ENCODE measurements at places on chromosomes 11 and 22.
A peak's percentile ranks its signal among the peaks of the same experiment; 100 is the strongest.

- DNase-seq, result no peak
Measured at GRCh38 chr22:37174964-37175363, 13.1 kb downstream of the C1QTNF6 start.

- no peak for DNase-seq
Measured at GRCh38 chr11:35323076-35323868, 96.1 kb downstream of the SLC1A2 start.

DNA sequence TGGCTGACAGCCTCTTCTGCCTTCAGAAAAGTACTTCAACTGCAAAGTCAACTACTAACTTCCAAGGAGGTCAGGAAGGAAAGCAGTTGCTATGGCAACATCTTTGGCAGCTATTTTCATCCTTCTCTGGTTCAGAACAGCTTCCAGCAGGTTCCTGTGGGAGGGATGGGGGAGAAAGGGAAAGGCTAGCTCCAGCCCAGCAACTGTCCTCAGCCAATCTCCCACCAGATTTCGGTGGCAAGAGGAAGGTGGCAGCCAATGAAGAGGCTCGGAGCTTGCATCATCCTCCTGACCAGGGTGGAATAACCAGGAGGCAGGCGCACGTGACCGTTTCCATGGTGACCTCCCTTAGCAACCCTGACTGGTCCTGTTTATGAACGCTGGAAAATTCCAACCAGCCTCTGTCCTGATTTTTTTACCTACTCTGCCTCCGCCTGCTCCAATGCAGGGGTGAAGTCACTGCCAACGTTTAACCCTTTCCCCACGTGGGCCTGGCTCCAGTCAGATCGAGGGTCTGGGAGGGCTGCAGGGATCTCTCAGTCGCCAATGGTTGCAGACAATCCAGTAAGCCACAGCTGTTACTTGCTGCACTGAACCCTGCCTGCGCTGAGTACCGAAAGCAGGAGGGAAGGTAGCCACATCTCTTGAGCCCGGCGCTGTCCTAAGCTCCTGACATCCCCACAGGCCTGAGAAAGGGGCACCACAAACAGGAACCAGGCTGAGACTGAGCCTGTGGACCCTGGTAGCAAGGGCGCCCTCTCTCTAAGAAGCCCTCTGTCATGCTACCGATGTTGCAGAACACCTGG lies 11.2 kb upstream of the MALAT1 start:
- DNase-seq, result peak; percentile 95

DNA sequence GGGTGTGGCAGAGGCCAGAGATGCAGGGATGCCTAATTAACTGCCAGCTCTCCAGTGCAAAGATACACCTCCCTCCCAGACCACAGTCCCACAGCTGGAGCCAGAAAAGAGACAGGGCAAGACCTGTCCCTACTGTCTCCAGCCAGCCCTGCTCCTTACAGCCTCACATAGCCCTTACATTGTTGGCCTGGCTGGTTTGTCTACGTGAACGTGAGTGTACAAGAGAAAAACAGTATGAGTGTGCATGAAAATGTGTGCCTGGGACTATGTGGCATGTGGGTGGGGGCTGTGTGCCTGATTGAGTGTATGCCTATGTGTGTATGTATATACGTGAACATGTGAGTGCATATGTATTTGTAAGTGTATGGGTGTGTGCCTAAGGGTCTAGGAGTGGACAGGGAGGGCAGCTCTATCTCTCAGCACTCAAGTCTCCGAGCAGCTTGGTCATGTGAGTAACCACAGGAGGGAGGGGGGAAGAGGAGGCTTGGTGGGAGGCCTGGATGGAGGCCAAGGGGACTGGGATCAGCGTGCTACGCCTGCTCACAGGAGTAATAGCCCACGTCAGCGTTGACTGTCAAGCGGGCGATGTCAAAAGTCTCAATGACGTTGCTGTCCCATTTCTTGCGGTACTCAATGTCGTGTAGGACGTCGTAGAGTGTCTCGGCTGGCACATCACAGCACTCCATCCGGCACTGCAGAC lies 6.6 kb upstream of the ARAP1 start:
- no peak for DNase-seq

DNA sequence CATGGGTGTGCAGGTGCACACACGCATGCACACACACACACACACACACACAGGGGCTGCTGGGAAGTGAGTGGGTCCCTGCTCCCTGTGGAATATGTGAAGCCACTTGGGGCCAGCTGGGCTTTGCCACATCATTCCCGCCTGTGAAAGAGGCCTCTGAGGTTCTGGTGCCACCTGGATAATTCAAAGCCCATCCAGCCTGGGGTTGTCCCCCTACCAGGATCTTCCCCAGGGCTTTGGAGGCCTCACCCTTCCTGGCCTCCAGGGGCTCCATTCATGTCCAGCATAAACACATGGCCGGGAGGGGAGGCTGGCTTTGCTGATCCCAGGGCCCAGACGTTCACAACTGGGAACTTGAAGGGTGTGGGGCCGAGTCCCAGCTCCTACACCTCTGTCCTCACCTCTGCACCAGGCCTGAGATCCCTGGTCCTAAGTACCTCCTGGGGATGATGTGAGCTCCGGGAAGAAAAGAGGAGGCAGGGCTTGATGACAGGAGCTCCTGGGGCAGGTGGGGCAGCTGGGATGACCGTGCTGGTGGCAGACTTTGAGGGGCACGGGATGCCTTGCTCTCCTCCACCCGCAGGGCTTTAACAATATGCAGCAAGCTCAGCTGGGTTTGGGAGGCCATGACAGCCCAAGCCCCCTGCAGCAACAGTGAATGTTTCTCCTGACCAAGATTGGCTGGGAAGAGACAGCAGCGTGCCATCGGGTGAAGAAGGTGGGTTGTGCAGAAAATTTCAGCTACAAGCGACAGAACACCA lies 14.2 kb downstream of the LINC01488 start:
- DNase-seq, result no peak

DNA sequence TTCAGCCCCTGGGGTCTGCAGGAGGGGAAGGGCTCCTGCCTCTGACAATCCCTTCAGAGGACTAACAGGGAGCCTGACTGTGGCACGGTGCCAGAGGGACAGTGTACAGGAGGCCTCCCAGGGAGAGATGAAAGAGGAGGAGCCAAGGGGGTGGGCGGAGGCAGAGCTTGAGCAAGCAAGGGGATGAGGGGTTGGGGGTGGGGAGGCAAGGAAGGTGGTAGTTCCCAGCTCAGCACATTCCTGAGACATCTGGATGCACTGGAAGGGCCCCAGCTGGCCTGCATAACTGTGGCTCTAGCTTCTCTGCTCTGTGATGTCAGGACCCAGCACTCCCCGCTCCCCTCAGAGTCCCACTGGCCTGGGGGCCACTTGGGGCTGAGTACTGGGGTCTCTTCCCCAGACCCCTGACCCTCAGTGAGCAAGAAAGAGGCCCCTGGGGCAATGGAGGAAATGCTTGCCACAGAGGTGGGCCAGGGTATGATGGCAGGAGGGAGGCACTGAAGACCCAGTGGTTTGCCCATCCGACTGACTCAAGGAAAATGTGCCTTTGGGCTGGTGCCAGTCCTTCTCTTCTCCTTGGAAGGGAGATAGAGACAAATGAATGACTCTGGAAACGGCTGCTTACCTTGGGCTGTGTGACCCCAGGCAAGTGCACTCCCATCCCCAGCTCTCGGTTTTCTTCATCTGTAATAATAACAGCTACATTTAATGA lies 13.3 kb downstream of the CREB3L1 start:
- DNase-seq, result peak; percentile 76

DNA sequence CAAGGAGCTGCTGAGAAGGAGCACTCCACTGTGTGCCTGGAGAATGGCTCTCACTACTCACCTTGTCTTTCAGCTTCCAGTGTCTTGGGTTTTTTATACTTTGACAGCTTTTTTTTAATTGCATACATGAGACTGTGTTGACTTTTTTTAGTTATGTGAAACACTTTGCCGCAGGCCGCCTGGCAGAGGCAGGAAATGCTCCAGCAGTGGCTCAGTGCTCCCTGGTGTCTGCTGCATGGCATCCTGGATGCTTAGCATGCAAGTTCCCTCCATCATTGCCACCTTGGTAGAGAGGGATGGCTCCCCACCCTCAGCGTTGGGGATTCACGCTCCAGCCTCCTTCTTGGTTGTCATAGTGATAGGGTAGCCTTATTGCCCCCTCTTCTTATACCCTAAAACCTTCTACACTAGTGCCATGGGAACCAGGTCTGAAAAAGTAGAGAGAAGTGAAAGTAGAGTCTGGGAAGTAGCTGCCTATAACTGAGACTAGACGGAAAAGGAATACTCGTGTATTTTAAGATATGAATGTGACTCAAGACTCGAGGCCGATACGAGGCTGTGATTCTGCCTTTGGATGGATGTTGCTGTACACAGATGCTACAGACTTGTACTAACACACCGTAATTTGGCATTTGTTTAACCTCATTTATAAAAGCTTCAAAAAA lies 72.6 kb downstream of the NCAPD3 start:
- DNase-seq, result no peak

GRCh38 chr22:47307822-47308221 lies 545.4 kb downstream of the TBC1D22A start:
- DNase-seq, result no peak

DNA sequence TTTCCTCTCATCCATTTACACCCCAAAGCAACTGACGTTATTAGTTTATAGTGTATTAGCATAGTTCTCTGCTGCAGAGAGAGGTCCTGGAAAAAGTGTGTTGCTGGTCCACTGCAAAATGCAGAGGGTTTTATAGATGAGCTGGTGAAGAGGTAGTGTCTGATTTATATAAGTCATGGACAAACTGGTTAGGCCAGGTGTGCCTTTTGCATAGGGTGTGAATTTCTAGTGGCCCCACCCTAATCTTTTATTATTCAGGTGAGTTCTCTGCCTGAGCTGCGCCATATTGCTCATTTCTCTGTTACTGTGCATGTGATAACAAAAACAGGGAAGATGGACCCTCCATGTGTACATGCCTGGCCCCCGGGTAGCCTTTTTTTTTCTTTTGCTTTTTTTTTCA lies 43.1 kb upstream of the TRIM77 start:
- peak; percentile 15 for DNase-seq

GRCh38 chr11:126122863-126123262 lies 60.2 kb upstream of the CDON start:
- DNase-seq, result no peak

DNA sequence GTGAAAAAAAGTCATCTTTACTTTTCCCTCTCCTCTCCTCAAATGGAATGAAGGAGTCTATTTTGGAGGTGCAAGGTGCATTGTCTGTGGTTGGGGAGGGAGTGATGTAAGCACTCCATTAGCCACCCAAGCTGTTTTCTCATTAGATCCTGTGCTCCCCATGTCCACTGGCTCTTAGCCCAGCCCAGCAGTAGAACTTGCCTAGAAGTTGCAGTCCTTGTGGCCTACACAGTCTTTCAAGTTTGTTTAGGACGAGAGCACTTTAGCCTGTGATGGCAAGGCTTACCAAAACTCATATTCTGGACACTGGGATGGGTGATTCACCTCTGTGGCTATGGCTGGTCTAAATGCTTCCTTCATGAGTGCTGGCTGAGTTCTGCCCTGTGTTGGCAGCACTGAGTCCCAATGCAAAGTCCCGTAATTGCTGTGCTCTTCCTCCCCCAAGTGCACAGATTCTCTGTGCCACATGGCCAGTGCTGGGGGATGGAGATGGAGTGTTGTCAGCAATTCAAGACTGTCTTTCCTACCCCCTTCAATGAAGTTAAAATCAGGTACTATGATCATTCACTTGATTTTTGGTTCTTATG lies 15.8 kb downstream of the SLC22A25 start:
- no peak for DNase-seq

DNA sequence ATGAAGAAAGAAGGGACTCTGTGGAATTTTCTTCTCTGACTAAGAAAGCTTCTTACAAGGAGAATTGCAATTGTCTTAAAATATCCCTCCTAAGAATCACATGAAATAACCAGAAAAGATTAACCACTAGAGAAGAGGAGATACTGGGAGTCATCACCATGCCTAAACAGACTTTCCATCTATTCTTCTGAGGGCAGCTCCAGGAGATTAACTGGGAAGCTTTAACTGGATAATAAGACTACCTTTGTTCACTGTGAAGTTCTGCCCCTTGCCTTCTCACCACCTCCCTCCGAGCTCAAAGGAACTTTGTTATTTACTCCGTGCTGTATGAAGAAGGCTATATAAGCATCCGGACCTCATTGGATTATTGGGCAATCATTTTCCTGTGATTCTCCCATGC lies 24.5 kb upstream of the MMP7 start:
- no peak for DNase-seq

DNA sequence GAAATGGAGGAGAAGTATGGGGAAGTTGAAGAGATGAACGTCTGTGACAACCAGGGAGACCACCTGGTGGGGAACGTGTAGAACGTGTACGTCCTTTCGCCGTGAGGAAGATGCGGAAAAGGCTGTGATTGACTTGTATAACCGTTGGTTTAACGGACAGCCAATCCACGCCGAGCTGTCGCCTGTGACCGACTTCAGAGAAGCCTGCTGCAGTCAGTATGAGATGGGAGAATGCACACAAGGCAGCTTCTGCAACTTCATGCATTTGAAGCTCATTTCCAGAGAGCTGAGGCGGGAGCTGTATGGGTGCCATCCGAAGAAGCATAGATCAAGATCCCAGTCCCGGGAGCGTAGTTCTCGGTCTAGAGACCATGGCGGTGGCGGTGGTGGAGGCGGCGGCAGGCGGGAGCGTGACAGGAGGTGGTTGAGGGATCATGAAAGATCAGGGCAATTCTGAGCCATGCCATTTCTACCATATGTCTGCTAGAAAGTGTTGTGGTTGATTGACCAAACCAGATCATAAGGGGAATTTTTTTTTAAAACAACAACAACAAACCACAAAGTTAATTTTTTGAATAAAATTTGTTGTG lies 36.8 kb upstream of the PHOX2A start:
- no peak for DNase-seq

GRCh38 chr11:116397602-116398084 lies 375.1 kb downstream of the BUD13 start:
- no peak for DNase-seq

DNA sequence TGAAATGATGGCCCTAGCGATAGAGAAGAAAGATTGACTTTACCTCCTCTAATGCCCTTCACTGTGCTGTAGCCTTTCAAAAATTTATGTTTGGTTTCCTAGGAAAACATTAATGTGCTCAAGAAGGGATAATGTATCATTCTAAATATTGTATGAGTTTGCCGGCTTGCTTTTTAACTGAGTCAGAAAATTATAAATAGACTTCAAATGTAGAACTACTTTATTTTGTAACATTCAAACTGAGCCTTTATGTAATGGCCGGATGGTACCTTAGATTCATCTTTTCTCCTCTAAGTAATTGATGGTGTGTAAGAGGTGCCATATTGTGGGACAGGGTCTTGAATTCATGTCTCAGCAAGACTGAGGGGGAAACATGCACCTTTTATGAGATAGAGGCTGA lies 57.7 kb downstream of the BID start:
- no peak for DNase-seq

DNA sequence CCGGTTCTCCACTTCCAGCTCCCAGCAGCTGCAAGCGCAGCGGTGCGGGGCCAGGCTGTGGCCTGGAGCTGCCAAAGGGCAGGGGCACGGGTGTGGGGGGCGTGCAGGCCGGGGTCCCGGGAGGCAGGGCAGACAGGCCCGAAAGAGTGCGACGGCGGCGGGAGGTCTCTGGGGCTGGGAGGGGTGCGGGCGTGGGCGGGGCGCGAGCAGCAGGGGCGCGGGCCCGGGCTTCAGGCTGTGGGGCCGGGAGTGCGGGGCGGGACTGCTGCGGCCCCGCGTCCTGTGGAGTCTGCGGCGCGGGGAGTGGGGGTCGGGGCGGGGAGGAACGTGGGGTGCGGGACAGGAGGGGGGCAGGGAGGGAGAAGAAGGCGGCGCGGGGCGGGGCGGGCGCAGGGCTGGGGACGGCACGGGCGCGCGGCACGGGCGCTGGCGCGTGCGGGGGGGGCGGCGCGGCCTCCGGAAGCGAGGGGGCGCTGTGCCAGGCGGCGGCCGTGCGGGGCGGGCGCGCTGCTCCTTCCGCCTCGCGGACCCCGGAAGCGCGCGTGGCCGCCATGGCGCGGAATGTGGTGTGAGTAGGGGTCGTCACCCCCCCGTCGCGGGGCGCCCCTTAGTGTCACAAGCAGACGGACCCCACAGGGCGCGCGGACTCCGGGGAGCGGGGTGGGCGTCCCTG lies at the start of gene MRPL23:
TSS of gene MRPL23 (plus strand) at position 521 of the 673 bp plus-strand sequence. CDS start at position 552, 31 bp downstream.
- peak; percentile 7 for DNase-seq
